ENCODE measurements at places on chromosomes 7 and 10. TPM values are rescaled to one million over a fixed set of nuclear protein-coding genes. Genes with fewer than 3 reads are reported as not detected.

The CPA2 gene
- not detected for total RNA-seq

The CAV1 gene
- 1,370 TPM for total RNA-seq

The ANLN gene
- 52.9 TPM for total RNA-seq

The DKK1 gene
- 206 TPM for total RNA-seq

The OGDHL gene
- total RNA-seq, result 0.91 TPM

The CEP55 gene
- 45.8 TPM for total RNA-seq

The PPP1R3C gene
- total RNA-seq, result 1.9 TPM

The KCNMA1 gene
- 1.4 TPM for total RNA-seq

The PLEKHS1 gene
- not detected for total RNA-seq

The SORBS1 gene
- 0.32 TPM for total RNA-seq

The WEE2 gene
- not detected for total RNA-seq

The RBP3 gene
- total RNA-seq, result not detected

The OR6V1 gene
- not detected for total RNA-seq

The OLAH gene
- total RNA-seq, result under 0.01 TPM

The ZNF239 gene
- total RNA-seq, result 0.91 TPM

The BHLHA15 gene
- total RNA-seq, result 1.1 TPM

The ZNF777 gene
- total RNA-seq, result 2.9 TPM

The GPR37 gene
- 1.2 TPM for total RNA-seq

All from epithelial cell of umbilical artery (primary cell).